Adrenal gland (tissue), 19 donors: ENCODE measurements at places on chromosomes 12 and 14. TPM values are rescaled to one million over a fixed set of nuclear protein-coding genes. Genes with fewer than 3 reads are reported as not detected.

DNA sequence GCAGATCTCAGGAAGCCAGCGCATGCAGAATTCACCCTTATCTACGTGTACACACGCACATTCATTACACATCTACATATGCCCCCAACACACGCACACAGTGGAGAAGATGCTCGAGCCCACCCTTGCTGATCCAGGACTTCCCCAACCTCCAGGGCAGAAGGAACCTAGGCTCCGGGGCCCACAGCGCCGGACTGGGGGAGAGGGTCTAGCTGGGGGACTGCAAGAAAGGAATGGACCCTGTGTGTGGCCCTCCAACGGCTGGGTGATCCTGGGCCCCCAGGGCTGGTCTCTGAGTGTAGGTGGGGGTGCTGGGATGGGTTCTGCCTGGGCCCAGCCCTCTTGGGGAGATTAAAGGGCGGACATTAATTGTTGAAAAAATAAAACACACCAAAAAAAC lies 128.1 kb upstream of the C14orf180 start:
- no peaks in the 10 kb centered on the region for H3K36me3 ChIP-seq
- no peaks in the 10 kb centered on the region for H3K4me1 ChIP-seq
- no peak overlapping the region for H3K27ac ChIP-seq
- H3K27me3 ChIP-seq, result no peaks in the 10 kb centered on the region
- peak; percentile 8 for DNase-seq

GRCh38 chr12:53063708-53064612 lies 14.1 kb downstream of the TNS2 start:
- H3K36me3 ChIP-seq, result peaks cover 64% of the 10 kb centered on the region
- H3K27me3 ChIP-seq, result no peaks in the 10 kb centered on the region
- H3K4me1 ChIP-seq, result peaks cover 13% of the 10 kb centered on the region
- peak; percentile 54 for DNase-seq

- DNase-seq, result no peak
- no peak overlapping the region for H3K4me3 ChIP-seq
- H3K27ac ChIP-seq, result no peak overlapping the region
- no peaks in the 10 kb centered on the region for H3K36me3 ChIP-seq
- H3K4me1 ChIP-seq, result no peaks in the 10 kb centered on the region
Measured at GRCh38 chr12:63038713-63039100, 103.8 kb upstream of the PPM1H start.

DNA sequence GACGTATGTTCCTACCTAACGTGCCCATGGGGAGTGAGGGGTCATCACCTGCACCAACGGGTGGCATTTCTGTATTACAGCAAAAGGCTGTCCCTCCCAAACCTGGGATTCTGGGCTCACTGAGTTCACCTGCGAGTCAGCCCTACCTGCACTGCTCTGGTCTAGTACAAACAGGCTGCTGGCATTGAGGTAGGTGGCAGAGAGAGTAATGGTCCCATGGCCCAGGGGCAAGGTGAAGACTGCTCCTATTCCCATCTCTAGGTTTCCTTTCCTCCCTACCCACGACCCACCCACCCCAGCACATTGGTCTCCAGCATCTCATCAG lies 421 bp downstream of the SUOX start:
- H3K4me1 ChIP-seq, result peaks cover 20% of the 10 kb centered on the region
- H3K27me3 ChIP-seq, result no peaks in the 10 kb centered on the region
- peak overlapping the region; percentile 87 for H3K4me3 ChIP-seq
- H3K27ac ChIP-seq, result peak overlapping the region; percentile 26
- peak; percentile 59 for DNase-seq
- H3K36me3 ChIP-seq, result no peaks in the 10 kb centered on the region

DNA sequence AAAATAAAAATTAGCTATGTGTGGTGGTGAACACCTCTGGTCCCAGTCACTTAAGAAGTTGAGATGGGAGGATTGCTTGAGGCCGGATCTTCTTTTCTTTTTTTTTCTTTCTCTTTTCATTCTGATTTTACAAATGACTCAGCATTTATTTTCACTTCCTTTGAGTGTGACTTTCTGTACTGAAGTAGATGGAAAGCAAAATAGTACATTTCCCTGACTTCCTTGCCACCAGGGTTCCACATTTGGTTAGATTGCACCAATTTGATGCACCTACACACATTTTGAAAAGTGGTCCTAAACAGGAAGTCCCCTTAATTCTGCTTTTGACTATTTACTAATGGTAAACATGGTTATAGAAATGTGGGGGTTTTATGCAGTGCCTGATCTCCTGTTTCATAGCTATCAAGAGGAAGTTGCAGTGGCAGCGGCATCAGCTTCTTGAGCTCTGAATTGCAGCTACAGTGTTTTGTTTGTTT lies 13.0 kb upstream of the LEMD3 start:
- H3K27ac ChIP-seq, result no peak overlapping the region
- H3K4me1 ChIP-seq, result no peaks in the 10 kb centered on the region
- no peak for DNase-seq
- no peaks in the 10 kb centered on the region for H3K27me3 ChIP-seq
- no peaks in the 10 kb centered on the region for H3K36me3 ChIP-seq

GRCh38 chr14:104461676-104462449 lies 117.7 kb upstream of the C14orf180 start:
- H3K27me3 ChIP-seq, result peaks cover 14% of the 10 kb centered on the region
- no peak for DNase-seq
- H3K4me1 ChIP-seq, result no peaks in the 10 kb centered on the region
- no peak overlapping the region for H3K4me3 ChIP-seq
- no peaks in the 10 kb centered on the region for H3K36me3 ChIP-seq
- H3K27ac ChIP-seq, result no peak overlapping the region

GRCh38 chr14:99244941-99245563 lies 26.9 kb downstream of the BCL11B start:
- DNase-seq, result no peak
- H3K36me3 ChIP-seq, result no peaks in the 10 kb centered on the region
- H3K4me3 ChIP-seq, result no peak overlapping the region
- H3K4me1 ChIP-seq, result no peaks in the 10 kb centered on the region
- no peak overlapping the region for H3K27ac ChIP-seq
- peaks cover 39% of the 10 kb centered on the region for H3K27me3 ChIP-seq

DNA sequence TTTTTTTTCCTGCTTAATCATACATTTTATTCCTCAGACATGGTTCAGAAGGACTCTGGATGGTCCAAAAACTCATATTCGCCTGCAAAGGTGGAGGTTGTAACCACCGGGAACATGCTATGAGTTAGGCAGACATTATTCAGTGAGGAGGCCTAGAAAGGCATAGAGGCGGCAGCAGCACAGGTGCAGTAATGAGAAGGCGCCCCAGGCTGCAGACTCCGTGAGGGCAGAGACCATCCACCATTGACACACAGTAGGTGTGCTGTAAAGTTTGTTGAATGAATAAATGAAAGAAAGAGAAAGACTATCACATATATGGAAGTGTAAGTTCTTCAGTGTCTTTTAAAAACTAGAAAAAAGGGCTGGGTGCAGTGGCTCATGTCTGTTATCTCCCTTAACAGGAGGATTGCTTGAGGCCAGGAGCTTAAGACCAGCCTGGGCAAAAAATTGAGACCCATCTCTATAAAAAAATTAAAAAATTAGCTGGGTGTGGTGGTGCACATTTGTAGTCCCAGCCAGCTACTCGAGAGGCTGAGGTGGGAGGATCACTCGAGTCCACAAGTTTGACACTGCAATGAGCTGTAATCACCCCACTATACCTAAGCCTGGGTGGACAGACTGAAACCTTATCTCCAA lies 34.5 kb upstream of the PTGR2 start:
- no peak for DNase-seq
- no peaks in the 10 kb centered on the region for H3K27me3 ChIP-seq
- no peak overlapping the region for H3K27ac ChIP-seq
- no peaks in the 10 kb centered on the region for H3K4me1 ChIP-seq

DNA sequence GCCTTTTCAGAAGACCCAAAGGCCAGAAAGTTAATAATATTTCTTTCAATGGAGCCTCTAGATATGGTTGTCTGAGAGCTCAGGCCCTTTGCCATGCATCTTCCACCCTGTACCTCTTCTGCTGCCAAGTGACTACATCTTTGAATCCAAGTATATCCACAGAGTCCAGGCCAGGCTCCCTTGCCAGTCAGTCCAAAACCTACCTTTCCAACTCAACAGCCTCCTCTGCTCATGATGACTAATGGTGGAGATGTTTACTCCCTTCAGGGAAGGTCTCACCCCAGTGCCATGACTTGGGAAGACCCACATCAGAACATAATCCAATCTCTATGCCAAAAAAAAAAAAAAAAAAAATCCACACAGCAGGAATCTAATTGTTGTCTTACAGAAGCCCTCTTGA lies 20.4 kb downstream of the TTC9 start:
- no peak for DNase-seq
- H3K36me3 ChIP-seq, result no peaks in the 10 kb centered on the region
- H3K27ac ChIP-seq, result no peak overlapping the region
- H3K27me3 ChIP-seq, result no peaks in the 10 kb centered on the region
- no peaks in the 10 kb centered on the region for H3K4me1 ChIP-seq

DNA sequence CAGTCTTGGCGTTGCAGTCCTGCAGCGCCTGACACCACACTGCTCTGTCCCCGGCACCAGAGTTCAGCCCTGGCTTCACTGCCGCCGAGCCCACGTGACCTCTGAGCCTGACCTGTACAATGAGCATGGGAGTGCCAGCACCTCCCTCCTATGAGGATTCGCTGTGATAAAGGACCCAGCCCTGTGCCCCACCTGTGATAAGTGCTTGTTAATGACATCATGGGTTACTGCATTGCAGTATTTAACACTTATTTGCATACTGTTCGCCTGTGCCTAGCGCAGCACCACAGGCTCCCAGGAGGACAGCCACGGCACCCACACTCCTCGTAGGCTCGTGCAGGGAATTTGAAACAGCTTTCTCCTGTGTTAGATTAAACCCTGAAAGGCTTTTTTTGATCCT lies 118.2 kb upstream of the GSC start:
- H3K4me3 ChIP-seq, result no peak overlapping the region
- H3K27me3 ChIP-seq, result no peaks in the 10 kb centered on the region
- no peak for DNase-seq
- H3K36me3 ChIP-seq, result no peaks in the 10 kb centered on the region
- no peaks in the 10 kb centered on the region for H3K4me1 ChIP-seq

Gene POTEM
- not detected for total RNA-seq

Gene CLEC2A
- total RNA-seq, result not detected

Gene CMKLR1
- 20.7 TPM for total RNA-seq

Gene PIANP
- total RNA-seq, result 0.96 TPM
